ENCODE measurements at places on chromosomes 6 and 20.

DNA sequence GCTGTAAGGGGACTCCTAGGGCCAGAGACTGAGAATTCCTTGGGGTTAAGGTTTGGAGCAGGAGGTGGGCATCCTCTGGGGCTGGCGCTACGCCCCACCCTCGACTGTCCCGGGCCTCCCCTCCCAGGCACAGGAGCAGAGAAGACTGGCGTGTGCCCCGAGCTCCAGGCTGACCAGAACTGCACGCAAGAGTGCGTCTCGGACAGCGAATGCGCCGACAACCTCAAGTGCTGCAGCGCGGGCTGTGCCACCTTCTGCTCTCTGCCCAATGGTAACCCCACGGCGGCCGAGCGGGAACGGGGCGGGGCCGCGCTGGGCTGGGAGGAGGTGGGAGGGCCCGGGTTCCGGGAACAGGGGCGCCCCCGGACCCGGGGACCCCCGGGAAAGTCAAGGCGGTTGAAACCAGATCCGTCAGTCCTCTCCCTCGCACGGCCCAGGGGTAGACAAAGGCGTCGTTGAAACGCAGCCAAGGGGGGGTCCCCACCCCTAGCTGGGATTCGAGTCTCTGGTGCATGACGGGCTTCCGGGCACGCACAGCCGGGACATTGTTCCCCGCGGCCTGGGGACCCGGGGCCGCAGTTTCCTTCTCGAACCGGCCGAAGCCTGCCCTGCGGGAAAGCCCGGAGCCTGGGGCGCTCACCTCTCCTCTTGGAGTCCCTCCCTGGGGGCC, 844 bp downstream of the WFDC2 start:
- DNase-seq: no peak

DNA sequence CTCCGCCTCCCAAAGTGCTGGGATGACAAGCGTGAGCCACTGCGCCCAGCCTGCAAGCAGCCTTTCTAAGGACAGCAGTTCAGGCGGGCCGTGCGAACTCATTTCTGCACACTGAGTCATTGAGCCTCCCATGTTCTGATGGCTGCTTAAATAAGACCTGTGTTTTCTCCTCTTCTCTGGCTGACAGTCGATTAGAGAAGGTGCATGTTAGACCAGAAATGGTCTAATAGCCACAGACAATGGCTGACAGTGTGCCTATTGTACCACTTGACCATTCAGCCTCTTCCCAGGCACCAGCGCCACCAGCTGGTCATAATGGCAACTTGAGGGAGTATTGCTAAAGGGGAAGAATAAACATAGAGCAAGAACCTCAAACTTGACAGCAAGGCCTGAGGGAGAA, 6.2 kb downstream of the CST11 start:
- DNase-seq: no peak

GRCh38 chr6:149140137-149140909, 177.2 kb upstream of the TAB2 start:
- DNase-seq: no peak

GRCh38 chr20:24862606-24863005, 86.5 kb upstream of the CST7 start:
- DNase-seq: no peak

DNA sequence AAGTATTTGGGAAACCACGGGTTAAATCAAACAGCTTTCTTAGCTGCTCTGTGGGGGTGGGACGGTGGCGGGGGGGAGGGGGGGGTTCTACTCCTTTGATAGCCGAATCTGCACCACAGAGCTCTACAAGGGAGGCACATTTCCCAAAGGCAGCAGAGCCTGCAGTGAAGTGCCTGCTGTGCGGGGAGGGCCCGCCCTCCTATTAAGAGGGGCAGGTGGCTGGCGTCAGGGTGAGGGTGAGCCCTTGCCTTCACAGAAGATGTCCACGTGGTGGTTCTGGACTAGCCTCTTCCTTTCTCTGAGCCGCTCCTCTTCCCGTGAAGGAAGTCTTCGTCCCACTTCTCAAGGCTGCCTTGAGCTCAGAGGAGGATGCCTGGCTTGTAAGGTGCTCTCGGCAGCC, 174.9 kb upstream of the THBS2 start:
- DNase-seq: no peak

DNA sequence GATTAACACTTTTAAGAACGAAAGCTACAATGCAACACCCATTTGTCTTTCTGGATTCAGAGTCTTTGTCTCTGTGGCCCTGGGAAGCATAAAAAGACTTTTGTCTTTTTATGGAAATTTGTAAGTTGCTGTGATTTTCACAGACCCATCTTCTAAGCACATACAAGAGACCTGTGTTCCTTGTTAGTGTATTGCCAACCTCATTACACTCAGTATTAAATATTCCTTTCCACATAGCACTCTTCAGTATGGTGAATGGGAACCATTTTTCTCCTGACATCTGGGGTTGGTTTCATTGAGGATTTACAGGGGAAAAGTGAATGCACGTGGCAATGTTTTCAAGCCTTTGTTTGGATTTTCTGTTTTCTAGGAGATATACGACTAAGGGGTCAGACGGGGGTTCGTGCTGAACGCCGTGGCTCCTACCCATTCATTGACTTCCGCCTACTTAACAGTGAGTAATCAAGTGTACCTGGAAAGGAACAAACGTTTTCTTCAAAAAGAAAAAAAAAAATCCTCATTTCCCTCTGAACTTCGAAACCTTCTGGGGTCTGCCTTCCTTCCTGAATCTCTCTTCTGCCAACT, 141.7 kb downstream of the MTFR2 start:
- DNase-seq: no peak

DNA sequence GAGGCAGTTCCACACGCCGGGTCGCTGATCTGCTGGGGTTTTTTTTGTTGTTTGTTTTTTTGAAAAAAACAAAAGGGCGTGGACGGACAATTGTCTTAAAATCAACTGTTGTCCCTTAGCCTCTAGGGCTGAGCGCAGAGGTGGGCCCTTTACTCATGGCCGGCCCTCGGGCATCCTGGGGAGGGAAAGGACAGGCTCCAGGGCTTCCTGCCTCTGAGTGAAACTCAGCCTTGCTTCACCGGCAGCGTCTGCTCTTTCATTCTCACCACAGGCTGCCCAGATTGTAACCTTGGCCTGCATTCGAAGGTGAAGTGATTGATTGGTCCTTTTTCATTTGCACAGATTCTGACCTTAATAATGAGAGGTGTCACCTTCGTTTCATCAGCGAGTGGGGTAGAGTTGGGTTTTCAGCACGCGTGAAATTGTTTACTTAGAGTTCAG, 797 bp downstream of the SMIM13 start:
- DNase-seq: no peak

- no peak for DNase-seq
Measured at GRCh38 chr6:3011158-3011557, 11.5 kb downstream of the NQO2 start.

DNA sequence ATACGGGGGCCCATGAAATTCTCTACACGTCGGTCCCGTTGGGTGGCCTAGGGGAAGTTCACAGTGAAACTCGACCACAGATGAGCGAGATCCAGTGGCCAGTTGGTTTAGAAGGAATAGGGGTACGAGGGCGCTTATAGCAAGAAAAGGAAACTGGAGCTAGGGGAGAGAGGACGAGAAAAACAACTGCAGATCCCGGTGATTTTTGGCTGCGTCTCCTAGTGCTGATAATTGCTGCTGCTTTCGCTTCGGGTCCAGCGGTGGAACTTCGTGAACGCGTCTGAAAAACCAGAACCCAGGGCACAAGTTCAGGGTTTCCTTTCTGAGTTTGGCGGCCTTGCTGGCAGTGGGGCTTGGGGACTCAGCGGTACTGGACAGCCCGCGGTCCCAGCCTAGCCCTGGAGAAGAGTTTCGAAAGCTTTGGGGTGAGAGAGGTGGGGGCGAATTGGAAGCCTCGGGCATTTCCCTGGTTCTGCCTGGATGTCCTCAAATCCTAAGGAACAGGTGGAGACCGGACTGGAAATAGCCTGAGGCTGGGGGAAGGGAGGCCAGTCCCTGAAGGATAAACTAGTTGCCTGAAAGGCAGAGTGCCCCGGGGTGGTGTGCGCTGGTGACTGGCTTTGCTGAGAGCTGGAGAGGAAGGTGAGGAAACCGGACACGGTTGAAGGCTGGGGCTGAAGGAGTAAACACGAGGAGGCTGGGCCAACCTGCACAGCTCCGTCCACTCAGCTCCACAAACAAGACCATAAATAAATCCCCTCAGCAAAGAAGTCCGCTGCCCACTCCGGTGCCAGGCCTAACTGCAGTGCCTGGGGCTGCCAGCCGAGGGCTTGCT, 793 bp downstream of the GMPR start:
- no peak for DNase-seq
